ENCODE measurements at places on chromosomes 1 and 21.

DNA sequence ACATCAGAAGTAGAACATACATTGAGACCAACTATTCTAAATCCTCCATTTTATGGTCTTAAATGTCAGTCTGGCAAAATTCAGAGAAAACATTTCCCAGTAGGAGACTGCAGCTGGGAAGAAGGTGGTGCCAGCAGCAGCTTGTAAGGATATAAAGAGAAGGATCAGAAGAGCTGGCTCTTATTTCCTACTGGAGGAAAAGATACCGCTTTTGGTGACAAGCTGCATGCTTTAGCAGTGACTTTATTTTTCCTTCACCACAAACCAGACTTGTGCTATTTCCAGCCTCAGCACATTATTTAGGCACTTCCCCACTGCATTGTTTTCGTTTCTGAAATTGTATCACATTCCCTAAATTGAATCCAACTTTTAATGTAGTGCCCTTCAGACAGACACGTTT, 28.4 kb downstream of the RNF11 start:
- DNase-seq: no peak

DNA sequence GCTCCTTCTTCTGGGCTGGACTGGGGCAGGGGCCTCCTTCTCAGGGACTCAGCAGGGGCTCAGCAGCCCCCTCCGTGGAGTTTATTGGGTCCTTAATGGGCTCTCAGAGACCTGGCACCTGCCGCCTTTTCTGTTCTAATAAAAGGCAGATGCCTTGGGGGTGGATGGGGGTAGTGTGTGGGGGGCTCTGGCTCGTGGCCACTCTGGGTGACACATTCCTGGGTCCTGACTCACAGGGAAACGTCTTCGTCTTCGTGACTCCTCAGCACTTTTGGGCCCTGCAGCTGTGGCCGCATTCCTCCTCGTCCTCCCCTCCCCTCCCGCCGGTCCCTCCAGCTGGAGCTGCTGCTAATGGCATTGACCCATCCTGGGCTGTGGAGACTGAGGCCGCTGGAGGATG, 107.8 kb upstream of the WNT4 start:
- no peak for DNase-seq

- no peak for DNase-seq
These were observed 332.2 kb upstream of the USP24 start for GRCh38 chr1:55547405-55547804.

DNA sequence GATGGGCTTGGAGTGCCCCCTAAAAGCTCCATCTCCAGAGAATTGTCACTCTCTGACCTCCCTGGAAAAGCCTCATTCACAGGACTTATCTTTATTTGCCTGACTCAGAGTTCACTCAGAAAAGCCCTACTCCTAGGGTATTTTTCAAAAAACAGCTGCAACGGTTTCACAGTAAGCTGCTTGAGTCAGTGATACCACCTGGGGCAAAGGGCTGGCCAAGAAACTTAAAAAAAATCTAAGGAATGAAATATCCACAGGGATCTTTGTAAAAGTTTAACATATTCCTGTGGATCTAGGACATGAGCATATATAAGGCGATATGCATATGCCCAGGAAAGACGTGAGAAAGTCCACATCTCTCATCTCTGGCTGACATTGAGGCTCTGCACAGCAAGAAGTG, 33.8 kb upstream of the TSPAN2 start:
- DNase-seq: no peak

- peak; percentile 20 for DNase-seq
These were observed 782 bp upstream of the PFKL start for GRCh38 chr21:44299085-44299457.

DNA sequence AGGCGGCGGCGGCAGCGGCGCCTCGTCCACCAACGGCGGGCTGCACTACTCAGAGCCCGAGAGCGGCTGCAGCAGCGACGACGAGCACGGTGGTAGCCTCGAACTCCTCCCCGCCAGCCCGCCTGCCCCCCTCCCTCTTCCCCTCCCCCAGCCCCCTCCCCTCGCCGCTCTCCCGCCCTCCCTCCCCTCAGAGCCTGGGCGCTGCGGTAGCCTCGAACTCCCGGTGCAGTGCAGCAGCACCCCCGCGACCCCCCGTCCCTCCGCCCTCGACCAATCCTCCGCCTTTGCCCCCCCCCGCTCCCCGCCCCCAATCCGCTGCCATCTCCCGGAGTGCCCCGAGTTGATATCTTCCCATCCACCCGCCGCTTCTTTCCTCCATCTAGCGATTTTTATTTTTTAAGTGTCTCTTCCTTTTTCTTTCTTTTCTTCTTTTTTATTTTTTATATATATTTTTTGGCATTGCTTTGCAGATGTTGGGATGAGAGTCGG, 516 bp downstream of the RCOR3 start:
- DNase-seq: peak; percentile 47

- peak; percentile 35 for DNase-seq
These were observed 5.5 kb downstream of the AZIN2 start for GRCh38 chr1:33086384-33086850.

DNA sequence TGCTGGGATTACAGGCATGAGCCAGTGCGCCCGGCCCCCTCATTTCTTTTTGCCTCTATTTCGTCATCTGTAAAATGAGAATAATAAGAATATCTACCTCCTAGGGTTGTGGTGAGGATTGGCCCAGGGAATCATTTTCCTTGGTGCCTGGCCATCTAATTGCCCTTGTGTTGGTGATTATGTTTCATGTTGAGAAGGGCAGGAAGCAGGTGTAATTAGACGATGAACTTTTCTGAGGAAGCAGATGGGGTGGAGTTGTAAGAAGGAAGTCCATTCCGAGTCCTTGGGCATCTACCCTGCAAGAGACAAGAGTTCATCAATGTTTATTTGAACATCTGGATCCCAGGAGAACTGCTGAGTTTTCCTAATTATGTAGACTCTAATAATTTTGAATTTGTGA, 38.7 kb upstream of the NEK2 start:
- no peak for DNase-seq
